ENCODE measurements at places on chromosomes 6 and 20. TPM values are rescaled to one million over a fixed set of nuclear protein-coding genes. Genes with fewer than 3 reads are reported as not detected.

The C6orf163 gene
- total RNA-seq = 2.0 TPM

The IRF4 gene
- total RNA-seq = 2.9 TPM

The EBF4 gene
- 23.1 TPM for total RNA-seq

The APOBEC2 gene
- not detected for total RNA-seq

The PDRG1 gene
- 5.9 TPM for total RNA-seq

The NCOA3 gene
- 47.1 TPM for total RNA-seq

The GATA5 gene
- total RNA-seq = 7.9 TPM

The NKAIN4 gene
- not detected for total RNA-seq

The PNPLA1 gene
- not detected for total RNA-seq

The WFDC11 gene
- total RNA-seq = not detected

The RBM38 gene
- 24.8 TPM for total RNA-seq

The PBOV1 gene
- total RNA-seq = not detected

The ULBP3 gene
- total RNA-seq = 1.7 TPM

The KIAA1755 gene
- 2.7 TPM for total RNA-seq

The ARMC2 gene
- 11.5 TPM for total RNA-seq

The CCNC gene
- total RNA-seq = 47.4 TPM

The SIRPB2 gene
- total RNA-seq = 2.9 TPM

The DNAH8 gene
- not detected for total RNA-seq

The OR10C1 gene
- total RNA-seq = not detected

The TREML2 gene
- total RNA-seq = not detected

The BFSP1 gene
- 0.49 TPM for total RNA-seq

The LHFPL5 gene
- total RNA-seq = not detected

The LTB gene
- 5.4 TPM for total RNA-seq

The SCP2D1 gene
- not detected for total RNA-seq

The C2 gene
- 2.9 TPM for total RNA-seq

The NOTCH4 gene
- 18.2 TPM for total RNA-seq

The POU5F1 gene
- 0.98 TPM for total RNA-seq

The SLC18B1 gene
- 6.4 TPM for total RNA-seq

The HLA-B gene
- total RNA-seq = 921 TPM

The SYNGAP1 gene
- 16.0 TPM for total RNA-seq

The CST2 gene
- not detected for total RNA-seq

The TMC2 gene
- not detected for total RNA-seq

The TAGAP gene
- 8.1 TPM for total RNA-seq

The TGM6 gene
- not detected for total RNA-seq

The HRH3 gene
- not detected for total RNA-seq

The CD40 gene
- total RNA-seq = 24.6 TPM

The MCCD1 gene
- total RNA-seq = not detected

The TINAG gene
- not detected for total RNA-seq
